Stimulated activated CD8-positive, alpha-beta memory T cell treated with anti-CD3 and anti-CD28 coated beads, Interleukin-15, amount 100 ng/mL, for 48 hours (primary cell): ENCODE measurements at places on chromosomes 13 and 19.

GRCh38 chr13:77457966-77458365 lies 77.5 kb upstream of the SCEL start:
- DNase-seq, result no peak

GRCh38 chr13:80131204-80131603 lies 209.7 kb downstream of the SPRY2 start:
- no peak for DNase-seq

DNA sequence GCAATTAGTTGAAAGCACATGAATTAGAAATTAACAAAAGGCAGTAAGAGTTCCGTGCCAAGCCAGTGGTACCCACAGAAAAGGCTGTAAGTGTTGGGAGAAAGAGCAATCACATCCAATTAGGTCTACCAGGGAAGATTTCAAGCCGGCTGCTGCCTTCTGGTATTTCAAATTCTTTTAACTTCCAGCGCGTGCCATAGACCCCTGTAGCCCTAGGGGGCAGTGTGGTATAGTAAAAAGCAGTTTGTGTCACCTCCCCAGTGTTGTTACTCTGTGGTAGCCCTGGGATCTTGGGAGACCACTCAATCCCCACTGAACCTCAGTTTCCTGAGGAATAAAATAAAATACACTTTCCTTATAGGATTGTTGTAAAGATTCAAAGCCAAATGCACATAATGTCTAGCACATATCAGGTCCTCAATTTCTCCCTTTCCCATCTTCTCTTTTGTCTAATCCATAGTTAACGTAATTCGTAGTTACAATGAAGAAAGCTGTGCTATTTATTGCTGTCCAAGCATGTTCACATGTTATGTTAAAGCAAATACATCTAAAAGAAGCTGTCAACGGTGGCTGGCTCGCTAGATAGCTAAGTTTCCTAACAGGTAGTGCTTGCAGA lies 230.2 kb downstream of the TDRD3 start:
- no peak for DNase-seq

- no peak for DNase-seq
Observed at GRCh38 chr19:15101479-15102082, 5.6 kb upstream of the SYDE1 start.

GRCh38 chr13:95181586-95181985 lies 119.7 kb downstream of the ABCC4 start:
- no peak for DNase-seq

- no peak for DNase-seq
Observed at GRCh38 chr13:96403651-96404050, 313.7 kb downstream of the HS6ST3 start.

DNA sequence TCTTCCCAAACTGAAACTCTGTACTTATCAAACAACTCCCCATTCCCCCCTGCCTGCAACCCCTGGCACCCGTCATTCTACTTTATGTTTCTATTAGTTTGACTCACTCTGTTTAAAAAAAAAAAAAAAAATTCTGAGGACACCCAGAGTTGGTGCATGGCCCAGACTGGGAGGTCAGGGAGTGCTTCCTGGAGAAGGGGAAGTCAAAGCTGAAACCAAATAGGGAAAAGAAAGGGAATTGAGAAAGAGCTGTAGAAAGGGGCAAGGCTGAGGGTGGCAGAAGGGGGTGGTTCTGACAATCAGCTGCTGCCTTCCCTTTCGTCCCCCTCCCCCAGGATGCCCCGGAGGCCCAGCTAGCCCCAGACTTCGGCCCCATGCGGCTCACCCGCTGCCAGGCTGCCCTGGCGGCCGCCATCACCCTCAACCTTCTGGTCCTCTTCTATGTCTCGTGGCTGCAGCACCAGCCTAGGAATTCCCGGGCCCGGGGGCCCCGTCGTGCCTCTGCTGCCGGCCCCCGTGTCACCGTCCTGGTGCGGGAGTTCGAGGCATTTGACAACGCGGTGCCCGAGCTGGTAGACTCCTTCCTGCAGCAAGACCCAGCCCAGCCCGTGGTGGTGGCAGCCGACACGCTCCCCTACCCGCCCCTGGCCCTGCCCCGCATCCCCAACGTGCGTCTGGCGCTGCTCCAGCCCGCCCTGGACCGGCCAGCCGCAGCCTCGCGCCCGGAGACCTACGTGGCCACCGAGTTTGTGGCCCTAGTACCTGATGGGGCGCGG lies 9.0 kb upstream of the STRN4 start:
- no peak for DNase-seq
